ENCODE measurements at places on chromosomes 1 and 21.

DNA sequence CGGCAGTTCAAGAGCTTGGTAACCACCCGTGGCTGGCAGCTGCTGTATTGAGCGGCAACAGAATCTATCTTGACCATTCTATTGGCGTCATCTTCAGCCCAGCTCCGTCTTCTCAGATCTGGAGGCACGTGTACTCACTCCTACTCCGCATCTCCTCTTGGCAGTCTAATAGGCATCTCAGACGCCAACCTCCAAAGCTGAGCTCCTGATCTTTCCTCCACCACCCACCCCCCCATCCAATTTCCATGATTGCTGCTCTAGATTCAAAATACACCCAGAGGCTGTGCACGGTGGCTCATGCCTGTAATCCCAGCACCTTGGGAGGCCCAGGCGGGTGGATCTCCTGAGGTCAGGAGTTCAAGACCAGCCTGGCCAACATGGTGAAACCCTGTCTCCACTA, 84.6 kb upstream of the CASZ1 start:
- no peak for DNase-seq

DNA sequence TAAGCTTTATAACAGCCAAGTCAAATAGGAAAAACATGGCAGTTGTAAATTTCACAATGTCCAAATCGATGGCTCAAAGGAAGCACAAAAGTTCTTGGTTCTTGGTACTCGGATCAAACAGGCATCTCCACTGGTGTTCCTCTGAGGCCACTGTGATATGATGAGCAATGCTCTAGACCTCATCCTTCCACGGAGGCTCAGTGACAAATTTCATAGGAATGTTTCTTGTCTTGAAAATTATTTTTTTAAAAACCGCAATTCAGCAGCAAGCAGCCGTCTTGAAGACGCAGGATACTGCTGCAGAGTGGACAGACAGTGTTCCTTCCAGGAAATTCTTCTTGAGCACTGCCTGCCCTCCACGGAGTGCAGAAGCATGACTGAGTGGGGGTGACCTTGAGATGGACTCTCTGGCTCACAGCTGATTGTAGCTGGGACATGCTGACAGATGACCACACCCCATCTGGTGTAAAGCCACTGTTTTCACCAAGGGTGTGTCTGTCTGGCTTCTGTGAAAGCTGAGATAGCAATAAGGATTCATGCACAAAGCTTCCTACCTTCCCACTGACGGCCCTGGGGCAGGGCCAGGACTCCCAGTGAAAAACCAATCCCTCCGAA, 61.9 kb downstream of the TIAM1 start:
- no peak for DNase-seq

DNA sequence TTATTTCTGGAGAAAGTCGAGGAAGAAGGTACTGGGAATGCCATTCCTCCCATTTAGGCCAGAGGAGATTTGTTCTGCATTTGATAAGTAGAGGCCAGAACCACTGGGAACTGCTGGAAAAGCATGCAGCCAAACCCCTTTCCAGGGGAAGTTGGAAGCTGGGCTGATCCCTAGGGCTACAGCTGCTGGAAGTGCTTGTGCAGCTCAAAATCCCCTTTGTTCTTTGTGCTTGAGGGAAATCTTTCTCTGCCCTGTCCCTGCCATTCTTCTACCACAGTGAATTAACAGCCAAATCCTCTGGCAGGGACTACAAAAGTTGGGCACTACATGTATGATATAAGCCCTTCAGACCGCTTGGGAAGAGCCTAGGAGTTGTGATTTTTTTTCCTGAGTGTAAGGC, 734.1 kb downstream of the LRRIQ3 start:
- no peak for DNase-seq

GRCh38 chr1:26280333-26281042, 602 bp downstream of the SH3BGRL3 start:
- no peak for DNase-seq

- no peak for DNase-seq
Observed at GRCh38 chr1:75522389-75522788, 88.5 kb downstream of the SLC44A5 start.

DNA sequence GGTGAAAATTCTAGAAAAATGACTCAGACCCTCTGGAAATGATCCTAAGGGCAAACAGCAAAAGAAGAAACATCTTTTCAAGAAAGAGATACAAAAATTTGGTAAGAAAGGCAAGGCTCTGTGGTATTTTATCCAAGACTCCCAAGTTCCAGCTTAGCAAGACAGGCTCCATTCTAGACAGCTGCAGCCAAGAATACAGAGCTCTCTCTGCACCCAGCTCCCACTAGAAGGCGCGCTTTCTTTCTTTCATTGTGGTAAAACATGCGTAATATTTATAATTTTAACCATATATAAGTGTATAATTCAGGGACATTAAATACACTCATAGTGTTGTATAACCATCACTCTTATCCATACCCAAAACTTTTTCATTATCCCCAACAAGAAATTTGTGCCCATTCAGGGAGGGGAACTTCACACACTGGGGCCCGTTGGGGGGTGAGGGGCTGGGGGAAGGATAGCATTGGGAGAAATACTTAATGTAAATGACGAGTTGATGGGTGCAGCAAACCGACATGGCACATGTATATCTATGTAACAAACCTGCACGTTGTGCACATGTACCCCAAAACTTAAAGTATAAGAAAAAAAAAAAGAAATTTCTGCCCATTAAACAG, 2.2 kb upstream of the HFM1 start:
- DNase-seq, result no peak

DNA sequence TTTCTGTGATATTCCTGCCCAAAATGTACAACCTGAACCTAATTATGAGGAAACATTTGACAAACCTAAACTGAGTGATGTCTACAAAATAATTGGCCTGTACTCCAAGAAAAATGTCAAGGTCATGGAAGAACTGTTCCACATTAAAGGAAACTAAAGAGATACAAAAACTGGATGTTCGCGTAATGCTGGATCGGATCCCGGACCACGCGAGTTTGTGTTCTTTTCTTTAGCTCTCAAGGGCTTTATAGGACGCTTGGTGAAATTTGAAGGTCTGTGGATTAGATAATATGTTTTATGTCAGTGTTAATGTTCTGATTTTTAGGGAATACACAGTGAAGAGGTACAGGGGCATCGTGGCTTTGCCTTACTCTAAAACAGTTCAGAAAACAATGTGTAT, 400.5 kb downstream of the CAMTA1 start:
- DNase-seq, result no peak

DNA sequence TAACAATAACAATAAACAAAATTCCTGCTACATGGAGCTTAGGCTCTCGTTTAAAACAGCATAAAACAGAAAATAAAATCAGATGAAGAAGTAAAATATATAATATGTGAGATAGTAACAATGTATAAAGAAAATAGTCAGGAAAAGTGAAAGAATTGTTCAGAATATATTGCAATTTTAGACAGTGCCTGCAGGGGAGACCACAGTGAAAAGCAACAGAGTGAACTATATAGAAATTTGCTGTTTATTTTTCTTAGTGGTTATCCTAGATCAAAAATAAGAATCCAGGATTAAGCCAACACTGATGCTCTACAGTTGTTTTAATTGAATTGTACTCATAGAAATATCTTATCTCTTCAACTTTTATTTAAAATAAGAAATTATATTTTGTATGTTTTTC, 1639.0 kb upstream of the B3GALT2 start:
- no peak for DNase-seq

DNA sequence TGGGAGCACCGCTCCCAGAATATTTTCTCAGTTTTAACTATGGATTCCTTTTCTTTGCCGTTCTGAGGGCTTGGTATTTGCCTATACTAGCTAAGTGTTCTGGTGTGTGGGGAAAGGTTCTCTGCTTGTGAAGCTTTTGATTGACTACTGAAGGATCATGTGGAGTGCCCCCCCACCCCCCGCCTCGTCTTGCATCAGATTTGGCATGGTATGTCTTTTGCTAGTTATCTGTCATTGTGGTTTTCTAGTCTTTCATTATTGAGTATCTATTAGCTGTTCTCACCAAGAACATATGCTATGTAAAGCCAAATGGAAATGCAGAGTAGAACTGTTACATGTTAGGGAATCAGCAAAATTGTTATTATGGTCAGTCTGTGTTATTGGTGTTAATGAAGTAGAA, 58.3 kb downstream of the MACF1 start:
- no peak for DNase-seq

DNA sequence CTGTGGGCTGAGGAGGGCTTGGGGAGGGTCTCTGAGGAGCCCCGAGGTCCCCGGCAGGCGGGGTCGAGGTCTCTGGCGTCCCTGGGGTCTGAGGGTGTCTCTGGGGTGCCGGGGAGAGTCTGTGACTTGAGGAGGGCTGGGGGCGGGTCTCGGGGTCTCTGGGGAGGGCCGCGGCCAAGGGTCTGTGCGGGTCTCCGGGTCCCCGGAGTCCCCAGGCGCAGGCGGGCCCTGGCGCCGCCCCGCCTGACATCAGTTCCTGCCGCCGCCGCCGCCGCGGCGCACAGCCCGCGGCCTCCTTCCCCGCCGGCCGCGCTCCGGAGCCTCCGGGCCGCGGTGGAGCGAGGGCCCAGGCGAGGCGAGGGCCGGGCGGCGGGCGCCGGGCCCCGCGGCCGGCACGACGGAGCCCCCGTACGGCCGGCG, at the start of gene PLEKHM2:
Gene PLEKHM2, plus strand, starts transcription at position 279 of the 420 bp plus-strand sequence. CDS start 239 bp downstream, outside the sequence.
- no peak for DNase-seq

- DNase-seq, result no peak
Observed at GRCh38 chr1:19036813-19037605, 80.5 kb upstream of the IFFO2 start.
